ENCODE measurements at places on chromosomes 13 and 19. TPM values are rescaled to one million over a fixed set of nuclear protein-coding genes. Genes with fewer than 3 reads are reported as not detected.

Gene ZNF850
- total RNA-seq: 3.7 TPM

Gene FBXO27
- 1.4 TPM for total RNA-seq

Gene UTP14C
- total RNA-seq: 16.9 TPM

Gene PTBP1
- total RNA-seq: 50.6 TPM

Gene WDR87
- total RNA-seq: under 0.01 TPM

Gene PRR22
- total RNA-seq: 1.4 TPM

Gene ZNF221
- 7.6 TPM for total RNA-seq

Gene PSG7
- total RNA-seq: not detected

Gene TNFSF13B
- total RNA-seq: 1.7 TPM

Gene ZFR2
- total RNA-seq: under 0.01 TPM

Gene ZNF45
- total RNA-seq: 18.1 TPM

Gene ARHGAP45
- total RNA-seq: 5.0 TPM

Gene ZNF611
- 9.0 TPM for total RNA-seq

Gene TICAM1
- 1.3 TPM for total RNA-seq

All from muscle of leg (tissue), 16 donors.